ENCODE measurements at places on chromosomes 7 and 10.

DNA sequence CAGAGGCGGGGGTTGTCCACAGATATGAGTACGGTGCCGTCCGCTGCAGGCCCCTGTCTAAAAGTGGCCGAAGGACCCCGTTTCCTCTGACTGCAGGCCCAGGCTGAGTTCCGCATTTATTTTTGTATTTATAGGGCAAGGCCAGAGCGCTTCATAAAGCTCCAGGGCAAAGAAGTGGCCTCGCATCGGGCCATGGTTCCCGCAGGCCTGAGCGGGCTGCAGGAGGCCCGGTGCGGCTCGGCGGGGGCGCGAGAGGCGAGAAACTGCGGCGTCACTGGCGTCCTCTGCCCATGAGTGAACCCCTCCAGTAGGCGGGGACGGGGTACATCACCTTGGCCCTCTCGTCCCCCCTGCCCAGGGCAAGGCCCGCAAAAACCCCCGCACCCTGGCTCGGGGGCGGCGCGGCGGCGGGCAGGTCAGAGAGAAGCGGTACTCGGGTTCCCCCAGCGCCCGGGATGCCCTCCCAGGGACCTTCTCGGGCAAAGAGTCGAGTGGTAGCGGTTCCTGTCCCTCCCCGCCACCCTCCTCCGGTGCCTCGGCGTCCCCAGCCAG lies 355.7 kb downstream of the DNAJB6 start:
- H3K27ac ChIP-seq = no peak overlapping the region
- H3K27me3 ChIP-seq = peaks cover 55% of the 10 kb centered on the region

- H3K4me3 ChIP-seq = no peak overlapping the region
- H3K4me1 ChIP-seq = no peaks in the 10 kb centered on the region
- peaks cover 3% of the 10 kb centered on the region for H3K36me3 ChIP-seq
- H3K27ac ChIP-seq = no peak overlapping the region
Measured at GRCh38 chr7:157235357-157236333, 96.9 kb downstream of the UBE3C start.

DNA sequence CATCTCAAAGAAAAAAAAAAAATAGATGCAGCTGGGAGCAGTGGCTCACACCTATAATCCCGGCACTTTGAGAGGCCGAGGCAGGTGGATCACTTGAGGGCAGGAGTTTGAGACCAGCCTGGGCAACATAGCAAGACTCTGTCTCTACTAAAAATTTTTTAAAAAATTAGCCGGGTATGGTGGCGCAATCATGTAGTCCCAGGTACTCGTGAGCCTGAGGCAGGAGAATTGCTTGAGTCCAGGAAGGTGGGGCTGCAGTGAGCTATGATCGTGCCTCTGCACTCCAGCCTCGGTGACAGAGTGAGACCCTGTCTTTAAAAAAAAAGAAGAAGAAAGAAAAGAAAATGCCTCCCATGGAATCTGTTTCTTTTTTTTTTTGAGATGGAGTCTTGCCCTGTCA lies 31.9 kb downstream of the GTF2IRD1 start:
- H3K27me3 ChIP-seq = no peaks in the 10 kb centered on the region
- no peak overlapping the region for H3K27ac ChIP-seq
- no peaks in the 10 kb centered on the region for H3K36me3 ChIP-seq
- H3K4me3 ChIP-seq = no peak overlapping the region
- no peak for DNase-seq

DNA sequence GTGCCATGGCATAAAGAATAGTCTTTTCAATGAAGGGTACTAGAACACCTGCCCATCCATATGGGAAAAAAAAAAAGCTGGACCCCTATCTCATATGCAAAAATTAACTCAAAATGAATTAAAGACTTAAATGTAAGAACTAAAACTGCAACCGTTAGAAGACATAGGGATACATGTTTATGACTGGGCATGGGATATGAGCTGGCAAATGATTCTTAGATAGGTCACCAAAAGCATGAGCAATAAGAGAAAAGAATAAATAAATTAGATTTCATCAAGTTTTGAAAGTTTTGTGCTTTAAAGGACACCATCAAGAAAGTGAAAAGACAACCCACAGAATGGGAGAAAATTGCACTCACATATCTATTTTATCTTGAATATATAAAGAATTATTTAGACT lies 222.0 kb downstream of the ADK start:
- H3K4me1 ChIP-seq = no peaks in the 10 kb centered on the region
- H3K4me3 ChIP-seq = no peak overlapping the region
- H3K27ac ChIP-seq = no peak overlapping the region
- DNase-seq = no peak
- H3K36me3 ChIP-seq = no peaks in the 10 kb centered on the region
- no peaks in the 10 kb centered on the region for H3K27me3 ChIP-seq

- H3K4me3 ChIP-seq = no peak overlapping the region
- H3K27me3 ChIP-seq = no peaks in the 10 kb centered on the region
- H3K36me3 ChIP-seq = no peaks in the 10 kb centered on the region
- H3K4me1 ChIP-seq = peaks cover 2% of the 10 kb centered on the region
Measured at GRCh38 chr10:10526846-10527245, 490.8 kb upstream of the CELF2 start.

GRCh38 chr10:99276848-99277486 lies 41.3 kb upstream of the HPSE2 start:
- DNase-seq = peak; percentile 25
- no peaks in the 10 kb centered on the region for H3K36me3 ChIP-seq

DNA sequence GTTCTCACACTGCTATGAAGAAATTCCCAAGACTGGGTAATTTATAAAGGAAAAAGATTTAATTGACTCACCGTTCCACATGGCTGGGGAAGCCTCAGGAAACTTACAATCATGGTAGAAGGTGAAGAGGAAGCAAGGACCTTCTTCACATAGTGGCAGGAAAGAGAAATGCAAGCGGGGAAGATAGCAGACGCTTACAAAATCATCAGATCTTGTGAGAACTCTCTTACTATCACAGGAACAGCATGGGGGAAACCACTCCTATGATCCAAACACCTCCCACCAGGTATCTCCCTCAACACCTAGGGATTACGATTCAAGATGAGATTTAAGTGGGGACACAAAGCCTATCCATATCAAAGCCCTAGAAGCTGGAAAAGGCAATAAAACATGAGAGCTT lies 130.8 kb downstream of the MDFIC start:
- no peaks in the 10 kb centered on the region for H3K27me3 ChIP-seq
- no peaks in the 10 kb centered on the region for H3K4me1 ChIP-seq
- H3K36me3 ChIP-seq = no peaks in the 10 kb centered on the region
- H3K27ac ChIP-seq = no peak overlapping the region
- no peak overlapping the region for H3K4me3 ChIP-seq

DNA sequence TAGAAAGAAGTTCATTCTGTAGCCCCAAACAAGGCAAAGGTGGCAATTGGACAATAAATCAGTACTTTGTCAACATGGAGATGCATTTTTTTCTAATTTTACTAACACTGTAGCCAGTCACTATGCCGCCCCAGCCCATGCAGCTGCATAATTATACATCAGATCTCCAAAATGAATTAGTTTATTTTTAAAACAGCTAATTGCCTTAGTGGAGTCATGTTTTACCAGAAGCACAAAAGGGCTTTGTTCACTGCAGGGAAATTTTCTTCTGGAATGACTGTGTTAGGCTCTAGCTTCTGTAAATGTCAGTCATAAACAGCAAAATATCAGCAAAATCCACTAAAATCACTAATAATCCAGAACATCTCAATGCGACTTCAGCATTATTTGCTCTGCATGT lies 20.1 kb upstream of the HDAC9 start:
- no peak overlapping the region for H3K4me3 ChIP-seq
- no peak overlapping the region for H3K27ac ChIP-seq
- DNase-seq = no peak

DNA sequence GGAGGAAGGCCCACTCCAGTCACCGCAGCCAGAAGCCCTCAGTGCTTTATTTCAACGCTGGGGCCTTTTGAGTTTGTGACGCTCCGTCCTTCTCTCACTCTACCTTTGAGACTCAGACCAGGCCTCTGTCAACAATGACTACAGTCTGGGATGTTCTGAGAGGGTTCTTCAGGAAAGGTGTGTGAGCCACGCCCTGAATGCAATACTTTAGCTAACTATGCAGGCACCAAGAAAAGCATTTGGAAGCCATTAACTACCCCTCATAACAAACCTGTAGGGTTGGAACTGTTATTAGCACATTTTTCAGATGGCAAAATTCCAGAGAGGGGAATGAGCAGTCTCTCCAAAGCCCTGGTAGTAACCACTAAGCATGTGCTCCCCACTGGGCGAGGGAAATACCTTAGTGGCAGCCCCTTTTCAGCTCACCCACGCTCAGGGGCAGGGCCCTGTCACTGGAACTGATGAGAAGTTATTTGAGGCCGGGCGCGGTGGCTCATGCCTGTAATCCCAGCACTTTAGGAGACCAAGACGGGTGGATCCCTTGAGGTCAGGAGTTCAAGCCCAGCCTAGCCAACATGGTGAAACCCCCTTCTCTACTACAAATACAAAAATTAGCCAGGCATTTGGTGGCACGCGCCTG lies 5.7 kb upstream of the ARPC1B start:
- no peaks in the 10 kb centered on the region for H3K4me1 ChIP-seq
- no peak overlapping the region for H3K27ac ChIP-seq
- H3K36me3 ChIP-seq = peaks cover 6% of the 10 kb centered on the region
- no peak overlapping the region for H3K4me3 ChIP-seq
- DNase-seq = peak; percentile 59

- no peak overlapping the region for H3K4me3 ChIP-seq
- H3K27ac ChIP-seq = no peak overlapping the region
- H3K36me3 ChIP-seq = no peaks in the 10 kb centered on the region
Measured at GRCh38 chr7:87483131-87483530, 7.7 kb upstream of the ABCB4 start.

GRCh38 chr7:96287132-96287531 lies 34.8 kb downstream of the SLC25A13 start:
- no peak for DNase-seq
- no peak overlapping the region for H3K4me3 ChIP-seq
- no peak overlapping the region for H3K27ac ChIP-seq

GRCh38 chr7:158811894-158812293 lies 17.4 kb downstream of the ESYT2 start:
- no peaks in the 10 kb centered on the region for H3K27me3 ChIP-seq
- DNase-seq = no peak
- H3K4me3 ChIP-seq = no peak overlapping the region
- H3K4me1 ChIP-seq = peaks cover 6% of the 10 kb centered on the region
- no peak overlapping the region for H3K27ac ChIP-seq
- no peaks in the 10 kb centered on the region for H3K36me3 ChIP-seq

- H3K4me3 ChIP-seq = no peak overlapping the region
- H3K27me3 ChIP-seq = no peaks in the 10 kb centered on the region
- no peaks in the 10 kb centered on the region for H3K4me1 ChIP-seq
- no peak for DNase-seq
- no peaks in the 10 kb centered on the region for H3K36me3 ChIP-seq
Measured at GRCh38 chr10:62482581-62482980, 108.4 kb downstream of the ZNF365 start.

GRCh38 chr7:71408271-71408670 lies 276.3 kb downstream of the GALNT17 start:
- H3K27ac ChIP-seq = no peak overlapping the region
- no peak for DNase-seq
- H3K27me3 ChIP-seq = no peaks in the 10 kb centered on the region
- peaks cover 1% of the 10 kb centered on the region for H3K4me1 ChIP-seq
- peaks cover 2% of the 10 kb centered on the region for H3K36me3 ChIP-seq
- no peak overlapping the region for H3K4me3 ChIP-seq

- H3K4me1 ChIP-seq = no peaks in the 10 kb centered on the region
- no peaks in the 10 kb centered on the region for H3K27me3 ChIP-seq
- no peaks in the 10 kb centered on the region for H3K36me3 ChIP-seq
- no peak for DNase-seq
Measured at GRCh38 chr7:141001122-141001521, 13.6 kb downstream of the MRPS33 start.

- H3K27me3 ChIP-seq = no peaks in the 10 kb centered on the region
- no peak overlapping the region for H3K27ac ChIP-seq
- no peak overlapping the region for H3K4me3 ChIP-seq
Measured at GRCh38 chr7:19561121-19561805, 147.6 kb downstream of the POLR1F start.

GRCh38 chr7:5677538-5678294 lies 103.7 kb downstream of the RNF216 start:
- no peak overlapping the region for H3K27ac ChIP-seq
- DNase-seq = peak; percentile 82
- H3K36me3 ChIP-seq = no peaks in the 10 kb centered on the region
- H3K4me1 ChIP-seq = no peaks in the 10 kb centered on the region
- no peaks in the 10 kb centered on the region for H3K27me3 ChIP-seq

DNA sequence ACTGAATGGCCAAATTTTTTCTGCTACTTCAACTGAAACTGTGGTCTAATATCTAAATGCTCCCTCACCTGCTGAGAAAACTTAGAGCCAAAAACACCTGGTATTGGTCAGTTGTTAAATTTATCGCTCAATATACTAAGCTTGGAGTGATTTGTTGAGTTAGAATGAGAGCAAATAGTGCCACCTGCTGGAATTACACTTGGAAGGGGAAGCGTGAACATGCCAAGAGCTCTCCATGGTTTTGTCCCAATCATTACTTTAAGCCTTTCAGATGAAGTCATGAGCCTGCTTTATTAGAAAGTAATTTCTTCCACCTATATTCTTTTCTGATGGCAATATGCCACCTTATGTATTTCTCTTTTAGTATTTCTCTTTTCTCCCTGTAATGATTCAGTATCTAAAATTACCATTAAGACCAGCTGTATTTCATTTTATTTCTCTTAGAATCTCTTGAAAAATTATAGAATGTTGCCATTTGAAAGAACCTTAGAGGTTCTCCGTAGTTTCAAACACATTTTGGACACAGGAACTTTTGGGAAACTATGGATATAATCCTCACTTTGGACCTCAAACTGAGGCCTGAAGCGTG lies 447.8 kb upstream of the C7orf33 start:
- H3K27me3 ChIP-seq = no peaks in the 10 kb centered on the region
- no peak overlapping the region for H3K27ac ChIP-seq
- no peaks in the 10 kb centered on the region for H3K36me3 ChIP-seq
- no peak overlapping the region for H3K4me3 ChIP-seq

DNA sequence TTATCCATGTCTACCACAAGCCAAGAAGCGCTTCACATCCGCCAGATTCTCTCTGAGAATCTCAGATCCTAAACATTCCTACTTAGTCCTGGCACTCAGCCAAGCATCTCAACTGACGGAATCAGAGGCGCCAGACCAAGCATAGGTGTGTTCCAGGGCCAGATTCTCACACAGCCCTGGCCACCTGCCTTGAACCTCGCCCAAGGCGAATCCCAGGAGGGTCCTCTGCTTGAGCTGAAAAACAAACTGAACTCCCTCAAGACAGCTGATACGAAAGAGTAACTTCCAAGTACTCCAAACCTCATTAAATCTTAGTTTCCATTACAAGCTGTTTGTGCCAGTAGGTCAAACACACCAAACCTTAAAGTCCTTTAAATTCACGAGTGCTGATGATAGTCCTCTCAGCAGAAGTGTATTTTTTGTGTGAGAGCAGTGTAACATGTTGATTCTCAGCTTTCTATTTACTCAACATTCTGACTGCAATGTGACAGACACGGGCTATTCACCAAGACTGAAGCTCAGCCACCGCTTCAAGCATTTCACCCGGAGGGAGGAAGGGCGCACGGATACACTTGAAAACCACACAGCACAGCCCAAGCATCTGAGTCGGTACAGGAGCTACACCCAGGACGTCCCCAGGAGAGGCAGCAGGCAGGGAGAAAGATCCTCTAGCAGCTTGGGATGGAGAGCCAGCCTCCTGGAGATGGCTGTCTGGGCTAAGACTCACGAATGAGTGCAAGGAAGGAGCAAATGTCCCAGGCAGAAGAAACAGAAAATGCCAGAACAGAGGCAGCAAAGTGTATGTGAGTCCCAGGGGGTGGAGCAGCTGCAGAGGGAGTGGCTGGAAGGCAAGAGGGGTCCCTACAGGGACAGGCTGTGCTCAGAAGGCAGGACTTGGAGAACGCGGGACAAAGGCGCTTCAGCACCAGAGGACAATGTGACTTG lies 6.0 kb downstream of the PARD3 start:
- H3K36me3 ChIP-seq = no peaks in the 10 kb centered on the region
- no peaks in the 10 kb centered on the region for H3K27me3 ChIP-seq
- DNase-seq = peak; percentile 83
- peak overlapping the region; percentile 42 for H3K27ac ChIP-seq
- peaks cover 20% of the 10 kb centered on the region for H3K4me1 ChIP-seq
